ENCODE measurements at places on chromosomes 2 and 18.

DNA sequence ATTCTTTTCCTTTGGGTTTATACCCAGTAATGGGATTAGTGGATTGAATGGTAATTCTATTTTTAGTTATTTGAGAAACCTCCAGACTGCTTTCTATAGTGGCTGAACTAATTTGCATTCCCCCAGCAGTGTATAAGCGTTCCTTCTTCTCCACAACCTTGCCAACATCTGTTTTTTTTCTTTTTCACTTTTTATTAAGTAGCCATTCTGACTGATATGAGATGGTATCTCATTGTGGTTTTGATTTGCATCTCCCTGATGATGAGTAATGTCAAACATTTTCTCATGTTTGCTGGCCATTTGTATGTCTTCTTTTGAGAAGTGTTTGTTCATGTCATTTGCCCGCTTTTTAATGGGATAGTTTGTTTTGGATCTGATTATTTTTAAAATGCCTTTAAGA is 64.1 kb upstream of the MEIS1 start:
- H3K36me3 ChIP-seq = no peaks in the 10 kb centered on the region
- H3K27me3 ChIP-seq = no peaks in the 10 kb centered on the region
- no peaks in the 10 kb centered on the region for H3K4me1 ChIP-seq
- DNase-seq = no peak
- H3K4me3 ChIP-seq = no peak overlapping the region

DNA sequence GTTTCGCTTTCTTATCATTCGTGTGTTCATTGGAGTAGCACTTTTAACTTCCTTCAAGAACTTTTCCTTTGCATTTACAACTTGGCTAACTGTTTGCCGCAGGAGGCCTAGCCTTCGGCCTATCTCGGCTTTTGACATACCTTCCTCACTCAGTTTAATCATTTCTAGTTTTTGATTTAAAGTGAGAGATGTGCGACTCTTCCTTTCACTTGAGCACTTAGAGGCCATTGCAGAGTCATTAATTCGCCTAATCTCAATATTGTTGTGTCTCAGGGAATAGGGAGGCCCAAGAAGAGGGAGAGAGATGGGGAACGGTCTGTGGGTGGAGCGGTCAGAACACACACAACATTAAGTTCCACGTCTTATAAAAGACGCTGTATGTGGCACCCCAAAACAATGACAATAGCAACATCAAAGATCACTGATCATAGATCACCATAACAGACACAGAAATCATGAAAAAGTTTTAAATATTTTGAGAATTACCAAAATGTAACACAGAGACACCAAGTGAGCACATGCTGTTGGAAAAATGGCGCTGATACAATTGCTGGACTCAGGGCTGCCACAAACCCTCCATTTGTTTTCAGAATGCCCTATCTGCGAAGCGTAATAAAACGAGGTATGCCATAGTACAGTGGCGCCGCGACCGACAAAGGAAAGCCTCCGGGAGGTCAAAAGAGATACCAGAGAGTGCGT is 553 bp downstream of the TIGD1 start:
- peaks cover 7% of the 10 kb centered on the region for H3K36me3 ChIP-seq
- no peak for DNase-seq
- peak overlapping the region; percentile 76 for H3K4me3 ChIP-seq
- H3K4me1 ChIP-seq = no peaks in the 10 kb centered on the region
- H3K27ac ChIP-seq = peak overlapping the region; percentile 92

GRCh38 chr18:78768221-78768620 is 211.4 kb upstream of the SALL3 start:
- DNase-seq = peak; percentile 34
- H3K27ac ChIP-seq = no peak overlapping the region
- no peaks in the 10 kb centered on the region for H3K27me3 ChIP-seq
- H3K36me3 ChIP-seq = no peaks in the 10 kb centered on the region
- H3K4me3 ChIP-seq = no peak overlapping the region

DNA sequence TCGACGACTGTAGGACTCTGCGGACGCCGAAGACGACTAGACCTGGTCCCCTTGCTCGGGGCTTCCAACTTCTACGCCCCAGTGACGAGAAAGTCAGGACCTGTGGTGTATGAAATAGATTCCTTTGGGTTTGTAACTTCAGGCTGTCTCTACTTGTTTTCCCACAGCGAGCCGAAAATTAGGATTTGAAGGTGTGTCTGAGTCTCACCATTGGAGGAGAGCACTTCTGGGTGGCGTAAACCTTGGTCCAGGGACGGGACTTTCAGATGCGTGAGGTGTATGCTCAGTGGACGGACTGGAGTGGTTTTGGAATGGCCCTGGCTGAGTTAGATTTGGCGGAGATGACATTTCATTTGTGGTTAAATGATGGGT is 1.3 kb downstream of the BIRC6 start:
- peak overlapping the region; percentile 86 for H3K4me3 ChIP-seq
- peak overlapping the region; percentile 95 for H3K27ac ChIP-seq
- peaks cover 29% of the 10 kb centered on the region for H3K4me1 ChIP-seq
- H3K36me3 ChIP-seq = no peaks in the 10 kb centered on the region

DNA sequence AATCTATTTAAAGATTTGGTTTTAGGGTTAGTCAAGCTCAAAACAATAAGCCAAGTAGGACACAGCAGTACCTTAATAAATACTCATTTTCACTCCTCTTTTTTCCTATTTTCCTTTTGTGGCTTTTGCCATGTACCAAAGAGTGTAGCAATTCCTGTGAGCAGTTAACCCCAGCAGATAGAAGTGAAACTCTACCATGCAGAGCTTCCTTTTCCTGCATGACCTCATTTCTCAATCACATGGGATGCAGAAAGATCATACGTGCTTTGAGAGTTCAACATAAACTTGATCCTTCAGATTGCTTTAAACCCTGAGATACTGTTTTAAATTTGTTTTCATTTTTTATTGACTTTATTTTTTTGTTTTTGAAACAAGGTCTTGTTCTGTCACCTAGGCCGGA is 99.1 kb upstream of the ARHGAP15 start:
- H3K27ac ChIP-seq = no peak overlapping the region
- H3K27me3 ChIP-seq = no peaks in the 10 kb centered on the region
- H3K4me1 ChIP-seq = no peaks in the 10 kb centered on the region
- no peaks in the 10 kb centered on the region for H3K36me3 ChIP-seq
- H3K4me3 ChIP-seq = no peak overlapping the region

DNA sequence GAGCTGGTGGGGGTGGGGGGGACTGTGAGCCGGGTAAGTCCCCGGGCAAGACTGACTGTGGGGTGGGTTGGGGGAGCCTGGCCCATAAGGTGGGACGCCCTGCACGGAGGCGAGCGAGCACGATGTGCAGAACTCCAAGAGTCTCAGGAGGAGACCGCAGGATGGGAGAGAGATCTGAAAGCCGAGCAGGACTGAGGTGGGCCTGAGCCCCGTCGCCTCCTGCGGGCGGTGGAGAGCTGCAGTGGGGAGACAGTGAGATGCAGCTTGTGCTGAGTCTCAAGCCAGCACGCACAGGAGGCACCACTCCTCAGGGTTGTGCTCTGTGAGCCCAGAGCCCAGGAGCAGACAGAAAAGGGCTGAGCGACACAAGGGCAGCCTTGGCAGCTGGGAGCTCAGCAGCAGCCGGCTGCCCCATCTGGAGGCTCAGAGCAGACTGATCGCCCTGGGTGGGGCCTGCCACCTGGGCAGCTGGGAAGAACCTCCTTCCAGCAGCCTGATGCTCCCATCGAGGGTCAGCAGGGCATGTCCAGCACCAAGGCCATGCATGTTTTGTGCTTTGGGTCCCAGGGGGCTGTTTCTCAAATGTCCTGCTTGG is 15.9 kb downstream of the ARHGEF4 start:
- DNase-seq = no peak
- H3K27me3 ChIP-seq = no peaks in the 10 kb centered on the region
- H3K27ac ChIP-seq = no peak overlapping the region
- no peaks in the 10 kb centered on the region for H3K36me3 ChIP-seq
- no peak overlapping the region for H3K4me3 ChIP-seq

- H3K4me3 ChIP-seq = no peak overlapping the region
- H3K4me1 ChIP-seq = no peaks in the 10 kb centered on the region
- no peak overlapping the region for H3K27ac ChIP-seq
- no peaks in the 10 kb centered on the region for H3K36me3 ChIP-seq
- no peaks in the 10 kb centered on the region for H3K27me3 ChIP-seq
These were observed 109.8 kb downstream of the FARSB start for GRCh38 chr2:222545823-222546795.

- H3K4me1 ChIP-seq = no peaks in the 10 kb centered on the region
- no peak for DNase-seq
- H3K27me3 ChIP-seq = no peaks in the 10 kb centered on the region
- H3K27ac ChIP-seq = no peak overlapping the region
These were observed 11.8 kb upstream of the ZFP36L2 start for GRCh38 chr2:43238176-43238575.

GRCh38 chr2:158845444-158845843 is 50.3 kb downstream of the DAPL1 start:
- H3K27ac ChIP-seq = no peak overlapping the region
- H3K36me3 ChIP-seq = no peaks in the 10 kb centered on the region
- no peaks in the 10 kb centered on the region for H3K27me3 ChIP-seq
- no peak overlapping the region for H3K4me3 ChIP-seq
- no peak for DNase-seq

GRCh38 chr18:24187049-24187448 is 48.2 kb downstream of the CABYR start:
- H3K27me3 ChIP-seq = no peaks in the 10 kb centered on the region
- H3K4me3 ChIP-seq = no peak overlapping the region
- DNase-seq = no peak
- H3K4me1 ChIP-seq = no peaks in the 10 kb centered on the region
- H3K27ac ChIP-seq = no peak overlapping the region

DNA sequence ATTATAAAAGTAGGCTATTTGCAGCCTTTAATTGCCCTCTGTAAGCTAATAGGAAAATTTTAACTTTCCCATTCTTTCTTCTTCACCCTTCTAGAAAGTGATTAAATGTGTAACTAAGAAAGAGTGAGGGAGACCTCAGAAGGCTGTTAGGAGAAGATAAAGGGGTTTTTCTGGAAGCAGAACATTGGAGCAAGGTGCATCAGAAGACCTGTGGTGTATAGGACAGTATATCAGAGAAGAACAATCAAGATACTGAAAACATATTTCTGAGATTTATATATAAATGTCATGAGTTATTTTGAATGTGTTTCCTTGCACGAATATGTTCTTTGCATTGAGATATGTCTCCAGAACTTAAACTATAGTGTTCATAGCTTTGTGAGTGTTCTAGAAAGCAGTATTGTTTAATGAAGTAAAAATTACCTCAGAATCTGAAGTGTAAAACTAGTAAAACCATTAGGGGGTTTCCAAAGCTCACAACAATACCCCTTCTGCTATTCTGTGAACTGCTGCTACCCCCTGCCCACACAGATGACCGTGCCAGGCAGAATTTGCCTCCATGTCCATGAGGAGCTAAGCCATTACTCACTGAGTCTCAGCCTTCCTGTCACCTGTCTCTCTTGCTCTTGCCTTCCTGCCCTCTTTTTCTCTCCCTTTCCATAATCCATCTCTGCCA is 537.9 kb downstream of the EPHA4 start:
- H3K4me1 ChIP-seq = no peaks in the 10 kb centered on the region
- DNase-seq = no peak
- H3K4me3 ChIP-seq = no peak overlapping the region
- no peaks in the 10 kb centered on the region for H3K27me3 ChIP-seq
- H3K36me3 ChIP-seq = no peaks in the 10 kb centered on the region
- no peak overlapping the region for H3K27ac ChIP-seq

DNA sequence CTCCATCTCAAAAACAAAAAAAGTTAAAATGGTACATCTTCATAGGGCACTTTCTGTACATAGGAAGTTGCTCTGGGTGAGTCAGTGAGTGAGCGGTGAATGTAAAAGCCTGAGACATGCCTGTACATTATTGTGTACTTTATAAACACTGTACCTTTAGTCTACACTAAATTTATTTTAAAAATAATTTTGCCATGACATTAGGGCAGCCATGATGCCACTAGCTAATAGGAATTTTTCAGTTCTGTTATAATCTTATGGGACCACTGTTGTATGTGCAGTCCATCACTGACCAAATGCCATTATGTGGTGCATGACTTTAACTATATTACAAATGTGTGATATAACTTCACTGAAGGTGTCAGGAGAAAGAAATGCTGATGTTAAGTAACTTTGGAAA is 11.0 kb upstream of the TXNDC2 start:
- H3K27me3 ChIP-seq = no peaks in the 10 kb centered on the region
- H3K4me3 ChIP-seq = no peak overlapping the region
- H3K27ac ChIP-seq = no peak overlapping the region
- no peak for DNase-seq
- H3K36me3 ChIP-seq = no peaks in the 10 kb centered on the region

- no peaks in the 10 kb centered on the region for H3K27me3 ChIP-seq
- no peak for DNase-seq
- no peak overlapping the region for H3K4me3 ChIP-seq
- H3K27ac ChIP-seq = peak overlapping the region; percentile 68
- H3K4me1 ChIP-seq = peaks cover 66% of the 10 kb centered on the region
These were observed 10.1 kb downstream of the CTIF start for GRCh38 chr18:48548921-48549320.

DNA sequence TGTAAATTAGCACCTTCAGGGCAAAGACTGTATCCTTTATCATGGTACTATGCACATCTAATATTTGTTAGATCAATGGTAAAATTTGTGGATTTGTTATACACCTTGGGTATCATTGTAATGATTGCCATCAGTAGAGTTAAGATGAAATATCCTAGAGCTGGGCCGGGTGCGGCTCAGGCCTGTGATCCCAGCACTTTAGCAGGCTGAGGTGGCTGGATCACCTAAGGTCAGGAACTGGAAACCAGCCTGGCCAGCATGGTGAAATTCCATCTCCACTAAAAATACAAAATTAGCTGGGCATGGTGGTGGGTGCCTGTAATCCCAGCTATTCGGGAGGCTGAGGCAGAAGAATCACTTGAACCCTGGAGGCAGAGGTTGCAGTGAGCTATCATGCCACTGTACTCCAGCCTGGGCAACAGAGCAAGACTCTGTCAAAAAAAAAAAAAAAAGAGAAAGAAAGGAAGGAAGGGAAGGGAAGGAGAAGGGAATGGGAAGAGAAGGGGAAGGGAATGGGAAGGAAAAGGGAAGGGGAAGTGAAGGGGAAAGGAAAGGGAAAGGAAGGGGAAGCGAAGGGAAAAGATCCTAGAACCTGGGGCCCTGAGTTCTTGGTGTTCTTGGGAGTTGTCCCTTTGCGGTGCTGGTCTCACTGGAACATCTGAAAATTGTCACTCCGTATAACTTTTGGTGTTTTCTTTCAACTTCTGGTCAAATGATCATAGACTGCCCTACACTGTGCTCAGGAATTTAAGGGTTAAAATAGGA is 71.1 kb upstream of the NEUROD1 start:
- no peaks in the 10 kb centered on the region for H3K36me3 ChIP-seq
- DNase-seq = no peak
- no peaks in the 10 kb centered on the region for H3K27me3 ChIP-seq
- no peak overlapping the region for H3K27ac ChIP-seq
- H3K4me1 ChIP-seq = no peaks in the 10 kb centered on the region
